ENCODE measurements at places on chromosomes 7 and 10. TPM values are rescaled to one million over a fixed set of nuclear protein-coding genes. Genes with fewer than 3 reads are reported as not detected.

- no peak overlapping the region for H3K27ac ChIP-seq
- H3K36me3 ChIP-seq: no peaks in the 10 kb centered on the region
- H3K4me3 ChIP-seq: no peak overlapping the region
- peaks cover 5% of the 10 kb centered on the region for H3K4me1 ChIP-seq
- no peak for DNase-seq
Observed at GRCh38 chr7:22712999-22713398, 14.0 kb upstream of the IL6 start.

- H3K27ac ChIP-seq: no peak overlapping the region
- no peaks in the 10 kb centered on the region for H3K27me3 ChIP-seq
- DNase-seq: no peak
- no peaks in the 10 kb centered on the region for H3K36me3 ChIP-seq
- H3K4me1 ChIP-seq: no peaks in the 10 kb centered on the region
Observed at GRCh38 chr7:110065121-110065520, 1025.8 kb upstream of the LRRN3 start.

DNA sequence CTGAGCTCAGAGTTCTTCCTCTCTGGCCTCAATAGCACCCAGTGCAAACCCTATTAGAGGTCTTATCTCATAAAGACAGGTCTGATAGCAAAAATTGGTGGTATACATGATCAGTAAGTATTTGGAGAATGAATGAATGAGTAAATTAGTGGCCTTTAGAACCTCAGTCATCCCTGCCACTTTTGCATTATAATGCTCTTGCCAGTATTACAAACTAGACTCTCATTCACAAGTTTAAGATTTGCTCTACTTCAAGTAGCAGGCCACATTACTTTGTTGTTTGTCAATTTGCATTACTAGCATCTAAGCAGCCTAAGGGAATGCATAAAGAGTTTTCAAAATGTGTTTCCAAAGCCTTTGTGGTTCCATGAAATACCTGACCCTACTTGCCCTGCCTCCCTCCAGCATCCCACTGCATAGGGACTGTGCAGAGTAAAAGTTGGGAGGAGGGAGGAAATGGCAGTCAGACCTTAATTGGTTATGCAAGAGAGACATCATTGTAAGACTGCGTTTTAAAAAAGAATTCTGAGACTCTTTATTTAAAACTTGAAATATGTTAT is 21.3 kb downstream of the TSPAN12 start:
- H3K4me3 ChIP-seq: no peak overlapping the region
- H3K4me1 ChIP-seq: no peaks in the 10 kb centered on the region
- no peaks in the 10 kb centered on the region for H3K27me3 ChIP-seq

GRCh38 chr7:179209-179681 is 13.1 kb upstream of the FAM20C start:
- no peak overlapping the region for H3K4me3 ChIP-seq
- H3K4me1 ChIP-seq: peaks cover 32% of the 10 kb centered on the region
- DNase-seq: peak; percentile 81
- no peak overlapping the region for H3K27ac ChIP-seq
- no peaks in the 10 kb centered on the region for H3K36me3 ChIP-seq

DNA sequence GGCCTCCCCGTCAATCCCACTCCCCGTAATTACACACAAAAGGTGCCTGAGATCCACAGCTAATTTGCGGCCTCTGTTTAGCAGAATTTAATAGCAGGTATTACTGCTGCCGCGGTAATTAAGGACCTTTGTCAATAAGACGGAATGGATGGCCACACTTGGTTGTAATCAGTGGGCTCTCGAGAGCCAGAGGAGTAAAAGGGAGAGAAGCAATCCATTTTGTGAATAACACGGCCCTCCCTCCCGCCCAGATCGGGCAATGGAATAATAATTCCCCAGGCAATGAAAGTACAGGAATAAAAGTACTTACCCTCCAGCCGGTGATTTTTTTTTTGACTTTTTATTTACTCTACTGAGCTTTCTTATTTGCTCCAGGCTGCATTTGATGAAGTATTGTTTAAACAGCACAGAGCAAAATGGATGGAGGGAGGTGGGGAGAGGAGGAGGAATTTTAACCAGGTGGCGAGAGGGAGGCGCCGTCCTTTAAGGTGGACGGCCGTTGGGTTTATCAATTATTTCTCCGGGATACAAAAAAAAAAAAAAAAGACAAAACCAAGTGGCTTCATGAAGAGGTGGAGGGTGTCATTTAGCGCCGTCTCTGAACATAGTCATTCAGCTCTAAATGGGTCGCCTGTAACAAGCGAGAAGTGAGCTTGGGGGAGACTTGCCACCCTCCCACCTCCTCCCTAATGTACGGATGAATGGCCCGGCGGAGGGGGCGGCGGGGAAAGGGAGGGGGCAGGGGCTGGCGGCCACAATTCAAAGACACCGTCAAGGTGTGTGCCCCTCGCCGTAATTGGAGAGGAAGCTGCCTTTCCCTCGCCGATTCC is 120.3 kb downstream of the BUB3 start:
- no peaks in the 10 kb centered on the region for H3K36me3 ChIP-seq
- DNase-seq: no peak
- H3K4me1 ChIP-seq: no peaks in the 10 kb centered on the region
- H3K4me3 ChIP-seq: no peak overlapping the region
- H3K27ac ChIP-seq: no peak overlapping the region
- peaks cover 44% of the 10 kb centered on the region for H3K27me3 ChIP-seq

- H3K27me3 ChIP-seq: no peaks in the 10 kb centered on the region
- no peaks in the 10 kb centered on the region for H3K4me1 ChIP-seq
- H3K36me3 ChIP-seq: no peaks in the 10 kb centered on the region
- no peak overlapping the region for H3K27ac ChIP-seq
- no peak for DNase-seq
Observed at GRCh38 chr10:11563936-11564335, 47.5 kb downstream of the USP6NL start.

- H3K4me3 ChIP-seq: no peak overlapping the region
- DNase-seq: peak; percentile 57
- no peaks in the 10 kb centered on the region for H3K36me3 ChIP-seq
- H3K4me1 ChIP-seq: no peaks in the 10 kb centered on the region
- H3K27me3 ChIP-seq: no peaks in the 10 kb centered on the region
Observed at GRCh38 chr7:79610313-79610712, 156.8 kb upstream of the MAGI2 start.

DNA sequence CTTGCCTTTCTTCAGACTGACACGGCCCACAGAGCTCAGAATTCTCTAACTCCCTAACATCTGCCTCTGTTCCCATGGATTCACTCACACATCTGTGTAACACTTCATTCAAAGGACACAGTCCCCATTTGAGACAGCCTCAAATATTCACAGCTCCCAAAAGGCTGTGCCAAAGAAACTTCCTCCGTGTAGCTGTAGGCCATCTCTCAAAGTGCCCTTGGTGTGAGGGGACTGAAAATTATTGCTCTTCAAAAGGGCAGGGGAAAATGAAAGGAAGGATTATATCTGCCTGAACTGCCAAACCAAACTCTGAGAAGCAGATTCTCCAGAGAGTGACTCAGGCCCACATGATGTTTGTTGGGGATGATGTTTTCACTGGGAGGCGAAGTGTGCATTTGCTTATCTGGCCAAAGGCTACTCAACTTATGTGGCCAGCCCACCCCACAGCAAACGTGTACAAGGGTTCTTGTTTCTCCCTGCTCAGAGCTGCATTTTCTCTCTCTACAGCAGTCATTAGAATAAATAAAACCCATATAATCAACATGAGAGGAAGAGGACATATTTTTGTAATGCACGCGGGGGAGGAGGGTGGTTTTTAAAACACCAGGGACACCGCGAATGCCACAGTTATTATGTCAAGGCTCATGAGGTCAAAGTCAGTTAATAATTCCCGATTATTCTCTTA is 302.4 kb upstream of the NFE2L3 start:
- peaks cover 15% of the 10 kb centered on the region for H3K27me3 ChIP-seq
- H3K36me3 ChIP-seq: no peaks in the 10 kb centered on the region

DNA sequence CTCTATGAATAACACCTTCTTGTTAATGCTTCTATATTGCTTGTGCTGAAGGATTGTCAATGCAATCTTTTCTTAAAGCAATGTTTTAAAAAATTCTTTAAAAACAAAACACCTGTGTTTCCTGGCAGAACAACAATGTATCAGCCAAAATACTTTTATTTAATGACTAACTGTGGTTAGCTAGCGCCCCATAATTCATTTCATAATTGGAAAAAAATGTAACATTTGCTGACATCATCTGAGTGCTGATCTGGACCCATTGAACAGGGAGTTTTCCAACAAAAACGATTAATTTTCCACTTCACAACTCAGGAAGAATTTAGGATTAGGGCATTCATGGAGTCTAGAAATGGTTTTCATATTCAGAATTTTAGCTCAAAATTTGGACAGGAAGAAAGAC is 137.6 kb upstream of the CDK6 start:
- H3K36me3 ChIP-seq: no peaks in the 10 kb centered on the region
- peak; percentile 76 for DNase-seq
- peak overlapping the region; percentile 23 for H3K27ac ChIP-seq
- H3K4me1 ChIP-seq: peaks cover 3% of the 10 kb centered on the region

GRCh38 chr7:15204421-15204820 is 301.9 kb upstream of the DGKB start:
- no peaks in the 10 kb centered on the region for H3K36me3 ChIP-seq
- H3K4me1 ChIP-seq: peaks cover 1% of the 10 kb centered on the region
- DNase-seq: peak; percentile 78
- no peak overlapping the region for H3K27ac ChIP-seq
- no peaks in the 10 kb centered on the region for H3K27me3 ChIP-seq

GRCh38 chr7:129825209-129825970 is 127.4 kb downstream of the UBE2H start:
- DNase-seq: peak; percentile 87
- H3K27ac ChIP-seq: peak overlapping the region; percentile 91
- peak overlapping the region; percentile 80 for H3K4me3 ChIP-seq

- no peak overlapping the region for H3K27ac ChIP-seq
- peaks cover 97% of the 10 kb centered on the region for H3K36me3 ChIP-seq
- DNase-seq: no peak
- no peaks in the 10 kb centered on the region for H3K4me1 ChIP-seq
- no peaks in the 10 kb centered on the region for H3K27me3 ChIP-seq
- H3K4me3 ChIP-seq: no peak overlapping the region
Observed at GRCh38 chr7:128846781-128847444, 15.7 kb upstream of the ATP6V1F start.

- H3K36me3 ChIP-seq: peaks cover 44% of the 10 kb centered on the region
- no peak overlapping the region for H3K27ac ChIP-seq
- no peaks in the 10 kb centered on the region for H3K4me1 ChIP-seq
Observed at GRCh38 chr7:2787251-2787951, 56.7 kb downstream of the GNA12 start.

GRCh38 chr10:14195433-14195832 is 135.3 kb downstream of the FRMD4A start:
- peaks cover 5% of the 10 kb centered on the region for H3K27me3 ChIP-seq
- no peak overlapping the region for H3K27ac ChIP-seq
- no peak for DNase-seq
- H3K4me1 ChIP-seq: peaks cover 3% of the 10 kb centered on the region
- no peak overlapping the region for H3K4me3 ChIP-seq

DNA sequence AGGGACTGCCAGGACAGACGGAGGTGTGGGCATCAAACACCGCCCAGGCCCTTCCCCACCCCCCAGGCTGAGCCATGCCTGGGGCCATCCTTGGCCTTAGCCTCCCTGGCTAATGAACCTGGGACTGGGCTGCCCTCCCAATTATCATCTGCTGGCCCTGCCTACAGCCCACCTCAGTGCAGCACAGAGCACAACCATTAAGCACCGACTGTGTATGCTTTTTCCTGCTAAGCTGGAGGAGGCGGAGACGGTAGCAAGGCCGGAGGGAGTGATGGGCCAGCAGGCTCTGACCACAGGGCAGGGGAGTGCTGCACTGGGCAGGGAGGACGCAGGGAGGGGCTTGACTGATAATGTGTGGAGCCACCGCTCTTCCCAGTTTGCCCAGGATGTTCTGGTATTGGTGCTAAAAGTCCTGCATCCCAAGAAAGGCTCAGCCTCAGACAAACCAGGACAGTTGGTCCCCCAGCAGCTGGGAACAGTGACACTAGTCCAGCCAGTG is 72.0 kb downstream of the C10orf143 start:
- H3K27ac ChIP-seq: no peak overlapping the region
- H3K27me3 ChIP-seq: peaks cover 3% of the 10 kb centered on the region

DNA sequence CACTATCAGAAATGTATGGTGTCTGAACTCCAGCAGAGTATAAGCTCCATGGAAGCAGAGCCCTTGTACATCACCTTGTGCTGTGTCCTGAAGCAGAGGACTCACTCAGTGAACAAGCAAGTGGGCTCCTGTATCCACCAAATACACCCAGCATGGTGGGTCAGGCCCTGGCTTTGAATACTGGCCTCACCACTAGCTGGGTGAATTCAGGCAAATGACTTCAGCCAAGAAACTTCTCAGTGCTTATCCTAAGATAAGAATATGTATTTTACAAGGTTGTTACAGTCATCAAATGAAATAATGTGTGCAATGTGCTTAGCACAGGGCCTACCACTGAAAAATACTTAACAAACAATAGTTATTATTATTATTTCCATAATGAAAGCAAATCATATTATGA is 62.6 kb downstream of the CALD1 start:
- no peaks in the 10 kb centered on the region for H3K4me1 ChIP-seq
- no peak for DNase-seq
- no peaks in the 10 kb centered on the region for H3K27me3 ChIP-seq
- H3K36me3 ChIP-seq: peaks cover 2% of the 10 kb centered on the region
- H3K4me3 ChIP-seq: no peak overlapping the region

DNA sequence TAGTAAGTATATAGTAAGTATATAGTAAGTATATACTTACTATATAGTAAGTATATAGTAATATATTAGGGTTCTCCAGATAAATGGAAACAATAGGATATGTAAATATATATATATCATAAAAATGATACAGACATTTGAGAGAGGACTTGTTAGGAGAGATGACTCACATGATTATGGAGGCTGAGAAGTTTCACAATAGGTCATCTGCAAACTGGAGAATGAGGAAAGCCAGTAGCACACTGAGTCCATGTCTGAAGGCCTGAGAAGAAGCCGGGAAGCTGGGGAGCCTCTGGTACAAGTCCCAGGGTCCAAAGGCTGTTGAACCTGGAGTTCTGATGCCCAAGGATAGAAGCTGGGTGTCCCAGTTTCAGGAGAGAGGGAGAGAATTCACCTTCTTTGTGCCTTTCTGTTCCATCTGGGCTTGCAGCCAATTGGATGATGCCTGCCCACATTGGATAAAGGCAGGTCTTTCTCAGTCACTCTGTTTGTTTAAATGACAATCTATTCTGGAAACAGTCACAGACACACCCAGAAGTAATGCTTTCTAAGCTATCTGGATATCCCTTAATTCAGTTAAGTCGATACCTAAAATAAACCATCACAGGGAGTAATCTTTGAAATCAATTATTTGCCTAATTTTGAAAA is 205.5 kb upstream of the CDC14C start:
- no peaks in the 10 kb centered on the region for H3K27me3 ChIP-seq
- no peaks in the 10 kb centered on the region for H3K36me3 ChIP-seq
- no peaks in the 10 kb centered on the region for H3K4me1 ChIP-seq
- no peak overlapping the region for H3K27ac ChIP-seq
- no peak for DNase-seq

ASCC1 gene
- 16.2 TPM for total RNA-seq

STEAP2 gene
- total RNA-seq: 7.1 TPM

CDHR1 gene
- 0.27 TPM for total RNA-seq

CFAP43 gene
- 0.27 TPM for total RNA-seq

CTNNA3 gene
- 18.8 TPM for total RNA-seq

SLC13A1 gene
- not detected for total RNA-seq

NAPEPLD gene
- total RNA-seq: 10.8 TPM

KLHDC10 gene
- 45.1 TPM for total RNA-seq

ZNF467 gene
- total RNA-seq: 3.0 TPM

CRYGN gene
- total RNA-seq: 0.09 TPM

CYP2C19 gene
- total RNA-seq: not detected

CD36 gene
- total RNA-seq: 300 TPM

RPP30 gene
- 43.3 TPM for total RNA-seq

UCMA gene
- 2.6 TPM for total RNA-seq

GRM3 gene
- 0.04 TPM for total RNA-seq

CYP3A7 gene
- total RNA-seq: 0.58 TPM
